ENCODE measurements at places on chromosomes 12 and 14. TPM values are rescaled to one million over a fixed set of nuclear protein-coding genes. Genes with fewer than 3 reads are reported as not detected.

Gene ADCY6
- total RNA-seq = 142 TPM

Gene HOXC4
- total RNA-seq = 0.21 TPM

Gene NKX2-1
- total RNA-seq = not detected

Gene LTB4R2
- 1.0 TPM for total RNA-seq

Gene PPP2R3C
- 25.8 TPM for total RNA-seq

Gene VDR
- 0.28 TPM for total RNA-seq

Gene TSPAN8
- total RNA-seq = not detected

Gene TGFB3
- total RNA-seq = 37.8 TPM

Gene NAA25
- 26.3 TPM for total RNA-seq

Gene IL22
- not detected for total RNA-seq

Gene VASH1
- total RNA-seq = 9.3 TPM

Gene KRT85
- not detected for total RNA-seq

Gene SPX
- 10.3 TPM for total RNA-seq

Gene GAS2L3
- total RNA-seq = 1.7 TPM

Gene CLEC2D
- total RNA-seq = 9.5 TPM

Gene VPS29
- 117 TPM for total RNA-seq

Gene KRT86
- not detected for total RNA-seq

Gene SERPINA3
- 50.9 TPM for total RNA-seq

Gene ZC2HC1C
- 9.4 TPM for total RNA-seq

Gene NUAK1
- total RNA-seq = 58.3 TPM

Gene TAS2R10
- total RNA-seq = 0.37 TPM

Gene KRT3
- total RNA-seq = not detected

Gene ANKRD33
- total RNA-seq = not detected

Gene SPIC
- not detected for total RNA-seq

Gene SMIM10L1
- total RNA-seq = 19.1 TPM

Gene CEP290
- total RNA-seq = 6.1 TPM

Gene TAS2R14
- 0.76 TPM for total RNA-seq

Gene MYF5
- not detected for total RNA-seq

Gene DAO
- not detected for total RNA-seq

Gene KRT83
- not detected for total RNA-seq

All from heart right ventricle (tissue), 16 donors.